Cortex of kidney (tissue), 1 donor: ENCODE measurements at places on chromosomes 2 and 18.

GRCh38 chr2:36480636-36481035, 117.3 kb downstream of the FEZ2 start:
- no peak for DNase-seq

- no peak for DNase-seq
These were observed 26.0 kb upstream of the SP3 start for GRCh38 chr2:173990970-173991819.

- no peak for DNase-seq
These were observed 173.3 kb upstream of the SPRED2 start for GRCh38 chr2:65605743-65606058.

GRCh38 chr2:110802208-110802932, 70.0 kb downstream of the ACOXL start:
- no peak for DNase-seq

- DNase-seq, result no peak
These were observed 532.1 kb downstream of the SOX11 start for GRCh38 chr2:6224267-6224666.

- DNase-seq, result no peak
These were observed 17.2 kb downstream of the MAL start for GRCh38 chr2:95042472-95043271.

GRCh38 chr18:43161528-43161927, 46.0 kb upstream of the RIT2 start:
- DNase-seq, result no peak

- no peak for DNase-seq
These were observed 246.3 kb upstream of the NRP2 start for GRCh38 chr2:205435970-205436369.

GRCh38 chr2:124609667-124610066, 584.6 kb downstream of the CNTNAP5 start:
- DNase-seq, result no peak

- DNase-seq, result no peak
These were observed 24.0 kb downstream of the IL1B start for GRCh38 chr2:112812318-112813267.

- no peak for DNase-seq
These were observed 30.4 kb upstream of the GMCL1 start for GRCh38 chr2:69798909-69799526.

DNA sequence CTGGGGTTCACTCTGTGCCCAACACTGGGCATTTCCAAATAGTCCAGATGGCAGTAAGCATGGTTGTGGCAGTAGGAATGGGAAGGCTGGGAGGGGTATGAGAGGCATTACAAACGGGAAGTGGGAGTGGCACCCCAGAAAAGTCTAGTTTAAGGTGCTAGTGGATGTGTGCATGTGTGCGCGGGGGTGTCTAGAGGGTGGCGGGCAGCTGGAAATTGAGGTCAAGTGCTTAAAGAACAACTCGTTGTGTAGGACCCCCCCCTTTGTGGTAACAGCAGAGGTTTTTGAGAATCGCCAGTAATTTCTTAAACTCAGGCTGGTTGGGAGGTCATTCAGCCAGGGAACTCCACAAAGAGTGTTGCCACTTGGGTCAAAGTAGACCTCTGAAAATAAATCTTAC, 69.9 kb downstream of the RHBDD1 start:
- DNase-seq, result no peak

GRCh38 chr2:224799691-224800090, 83.5 kb upstream of the CCDC195 start:
- no peak for DNase-seq

DNA sequence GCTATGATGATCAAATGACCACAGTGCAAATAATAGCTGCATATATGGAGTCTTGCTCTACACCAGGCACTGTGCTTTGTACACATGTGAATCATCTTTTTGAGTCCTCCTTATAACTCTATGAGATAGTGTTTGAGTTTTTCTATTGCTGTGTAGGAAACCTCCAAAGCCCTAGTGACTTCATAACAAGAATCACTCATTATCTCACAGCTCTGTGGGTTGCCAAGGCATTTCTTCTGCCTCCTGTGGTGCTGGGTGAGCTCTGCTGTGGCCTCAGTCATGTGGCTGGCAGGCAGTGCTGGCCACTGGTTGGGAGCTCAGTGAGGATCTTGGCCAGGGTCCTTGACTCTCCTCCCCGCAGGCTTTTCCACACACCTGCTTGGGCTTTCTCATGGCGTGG, 153.4 kb downstream of the CAPN13 start:
- no peak for DNase-seq

DNA sequence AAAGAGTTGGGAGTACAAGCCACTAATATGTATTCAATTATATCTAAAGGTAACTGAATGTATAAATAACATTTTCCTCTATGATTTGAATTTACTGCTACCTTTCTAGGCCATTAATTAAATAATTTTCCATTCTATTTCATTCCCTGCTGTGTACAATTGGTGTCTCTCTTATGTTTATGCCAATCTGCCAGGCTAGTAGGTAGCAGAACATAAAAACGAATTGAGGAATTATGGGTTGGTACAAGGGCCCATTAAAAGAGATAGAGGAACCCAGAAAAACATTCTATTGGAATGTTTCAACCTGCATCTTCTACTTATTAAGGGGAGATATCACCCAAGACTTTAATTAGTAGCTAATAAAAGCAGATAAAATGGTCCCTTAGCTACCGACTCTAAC, 32.2 kb downstream of the AKAIN1 start:
- DNase-seq, result no peak

DNA sequence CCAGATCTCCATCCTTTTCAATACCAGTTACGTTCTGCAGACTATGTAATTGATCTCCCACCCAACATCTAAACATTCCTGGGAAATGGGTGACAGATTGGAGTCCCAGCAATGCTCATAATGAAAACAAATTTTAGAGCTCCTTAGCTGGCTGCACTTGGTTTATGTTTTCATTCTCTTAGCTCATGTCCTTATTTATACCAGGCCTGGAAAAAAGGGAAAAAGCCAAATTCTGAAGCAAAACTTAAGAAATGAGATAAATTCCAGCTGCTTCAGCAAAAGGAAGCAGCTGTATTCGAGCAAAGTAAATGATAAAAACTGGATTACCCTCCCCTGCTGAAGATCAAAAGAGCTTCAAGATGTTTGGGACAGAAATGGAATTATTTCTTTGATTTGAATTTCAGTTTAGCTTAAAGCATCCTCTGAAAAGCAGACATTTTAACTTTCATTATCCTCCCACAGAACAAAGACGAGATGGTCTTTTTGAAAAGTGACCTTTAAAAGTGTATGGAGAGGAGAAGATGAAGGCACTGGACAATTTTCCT, 196.5 kb upstream of the THUMPD2 start:
- DNase-seq, result no peak

DNA sequence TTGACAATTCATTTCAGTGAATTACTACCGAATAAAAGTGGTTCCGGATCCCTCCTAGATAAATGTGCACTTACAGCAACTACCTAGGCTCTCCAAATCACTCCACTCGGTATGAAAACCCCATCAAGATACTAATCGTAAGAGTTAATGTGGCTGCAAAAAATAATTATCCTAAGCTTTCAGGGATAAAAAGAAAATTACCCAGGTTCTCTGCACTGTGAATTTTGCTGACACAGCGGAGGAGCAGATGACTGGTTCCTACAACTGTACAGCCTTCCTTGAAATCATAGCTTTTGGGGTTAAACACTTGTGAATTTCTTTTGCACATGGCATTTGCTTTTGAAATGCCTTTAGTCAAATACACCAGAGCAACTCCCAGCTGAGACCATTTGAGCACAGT, 104.7 kb downstream of the CD226 start:
- no peak for DNase-seq

- no peak for DNase-seq
These were observed 3.8 kb upstream of the ARHGAP25 start for GRCh38 chr2:68730828-68731227.

DNA sequence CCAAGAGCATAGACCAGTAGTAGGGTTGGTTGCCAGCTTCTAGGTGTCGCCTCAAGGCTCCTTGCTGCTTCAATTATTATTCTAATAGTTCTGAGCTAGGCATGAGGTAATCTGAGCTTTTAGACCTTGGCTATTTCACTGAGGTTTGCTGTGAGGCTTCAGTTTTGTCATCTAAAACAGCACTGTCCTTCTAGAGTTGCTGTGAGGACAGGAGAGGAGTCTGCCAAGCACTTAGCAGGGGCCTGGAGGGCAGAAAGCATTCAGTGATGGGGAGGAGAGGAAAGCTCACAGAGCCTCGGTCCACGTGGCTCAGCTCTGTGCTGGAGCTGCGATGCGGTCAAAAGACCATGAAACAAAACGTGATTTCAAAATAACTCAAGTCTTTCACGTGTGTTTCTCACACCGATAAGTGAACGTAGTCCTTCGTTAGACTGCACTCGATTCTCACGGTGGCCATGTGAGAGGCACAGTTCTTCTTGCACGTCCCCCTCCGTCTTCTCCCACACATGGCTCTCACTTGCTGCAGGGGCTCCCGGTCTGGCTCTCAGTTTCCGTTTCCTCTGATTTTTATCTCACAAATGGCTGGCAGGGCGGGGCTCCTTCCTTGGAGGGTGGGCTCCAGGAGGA, 113.7 kb downstream of the B3GNT2 start:
- no peak for DNase-seq

GRCh38 chr2:3981446-3981987, 278.1 kb downstream of the DCDC2C start:
- DNase-seq, result no peak

- DNase-seq, result no peak
These were observed 46.0 kb upstream of the COBLL1 start for GRCh38 chr2:164887434-164888144.

DNA sequence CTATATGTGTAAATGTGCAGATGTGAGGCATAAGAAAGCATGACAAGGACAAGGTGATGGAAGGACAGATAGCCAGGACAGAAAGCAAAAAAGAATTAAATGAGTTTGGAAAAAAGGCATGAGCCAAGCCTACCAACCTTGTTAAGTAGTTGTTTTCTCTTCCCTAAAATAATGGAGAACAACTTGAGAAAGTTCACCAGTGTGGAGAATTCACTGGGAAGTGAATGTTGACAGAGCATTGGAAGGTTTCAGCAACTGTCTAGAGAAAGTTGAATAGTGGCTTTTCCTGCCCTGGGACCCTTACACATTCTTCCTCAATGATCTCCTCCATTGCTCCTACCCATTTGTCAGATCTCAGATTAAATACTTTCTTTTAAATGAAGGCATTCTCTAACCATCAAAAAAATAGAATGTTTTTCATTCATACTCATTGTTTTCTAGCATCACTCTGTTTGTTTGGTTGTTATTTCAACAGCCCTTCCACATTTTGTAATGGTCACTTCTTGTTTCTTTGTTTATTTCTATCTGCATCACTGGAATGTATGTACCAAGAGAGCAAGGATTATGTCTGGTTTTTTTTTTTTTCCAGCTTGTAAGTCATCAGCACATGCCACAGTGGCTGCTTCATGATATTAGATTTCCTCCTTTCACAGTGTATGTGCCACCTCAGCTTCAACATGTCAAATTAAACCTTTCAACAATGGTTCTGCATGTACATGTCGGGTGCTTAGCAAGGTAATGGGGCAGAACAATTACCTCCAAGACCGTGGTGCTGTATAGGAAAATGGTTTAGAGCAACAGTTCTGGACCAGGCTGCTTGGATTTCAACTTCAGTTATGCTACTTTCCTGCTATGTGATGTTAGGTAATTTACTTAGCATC, 586.0 kb upstream of the VRK2 start:
- no peak for DNase-seq

- DNase-seq, result no peak
These were observed 177.1 kb downstream of the PTGR3 start for GRCh38 chr18:75031717-75032317.
